ENCODE measurements at places on chromosomes 7 and 10.

GRCh38 chr10:48552946-48553564 lies 51.8 kb downstream of the ARHGAP22 start:
- DNase-seq = no peak

GRCh38 chr7:270351-270983 lies 19.5 kb upstream of the FOXL3 start:
- no peak for DNase-seq

DNA sequence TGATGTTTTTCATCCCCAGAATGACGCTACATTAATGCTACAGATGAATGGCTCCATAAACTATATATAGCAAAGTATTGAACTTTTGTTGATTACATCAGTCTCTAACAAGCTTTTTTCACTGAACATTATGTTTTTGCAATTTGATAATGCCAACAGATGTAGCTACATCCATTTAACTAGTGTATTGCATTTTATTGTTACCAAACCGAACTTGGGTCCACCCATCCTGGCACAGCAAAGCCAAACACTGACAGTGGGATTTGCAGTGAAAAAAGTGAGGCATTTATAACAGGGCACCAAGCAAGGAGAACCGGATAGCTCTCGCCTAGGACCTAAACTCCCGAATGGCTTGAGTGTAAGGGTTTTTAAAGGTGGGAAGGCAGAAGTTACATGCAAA lies 182.8 kb upstream of the TNS3 start:
- no peak for DNase-seq

- no peak for DNase-seq
Observed at GRCh38 chr10:132110713-132111112, 45.0 kb downstream of the JAKMIP3 start.

DNA sequence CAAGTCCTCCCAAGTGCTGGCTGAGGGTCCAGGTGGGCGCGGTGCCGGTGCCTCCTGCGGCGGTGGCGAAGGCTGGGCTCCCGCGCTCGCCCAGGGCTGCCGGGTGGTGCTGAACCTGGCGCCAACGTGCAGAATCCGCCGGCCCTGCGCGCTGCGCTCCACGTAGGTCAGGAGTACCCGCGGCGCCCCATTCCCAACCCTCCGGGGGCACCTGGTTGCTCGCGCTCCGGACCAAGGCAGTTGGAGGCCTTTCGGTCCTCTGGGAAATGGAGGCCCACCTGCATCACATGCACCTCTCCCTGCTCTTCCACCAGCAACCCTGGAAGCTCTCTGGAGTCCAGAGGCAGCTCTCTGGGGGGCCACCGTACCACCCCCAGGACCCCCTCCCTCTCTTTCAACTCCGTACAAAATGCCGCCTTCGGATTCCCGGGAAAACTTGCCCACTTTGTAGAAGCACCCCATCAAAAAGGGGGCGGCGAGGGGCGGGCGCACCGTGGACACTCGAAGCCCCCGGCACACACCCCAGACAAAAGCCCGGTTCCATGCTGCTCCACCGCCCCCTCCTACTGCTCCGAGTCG lies 745 bp downstream of the SLC16A9 start:
- no peak for DNase-seq

DNA sequence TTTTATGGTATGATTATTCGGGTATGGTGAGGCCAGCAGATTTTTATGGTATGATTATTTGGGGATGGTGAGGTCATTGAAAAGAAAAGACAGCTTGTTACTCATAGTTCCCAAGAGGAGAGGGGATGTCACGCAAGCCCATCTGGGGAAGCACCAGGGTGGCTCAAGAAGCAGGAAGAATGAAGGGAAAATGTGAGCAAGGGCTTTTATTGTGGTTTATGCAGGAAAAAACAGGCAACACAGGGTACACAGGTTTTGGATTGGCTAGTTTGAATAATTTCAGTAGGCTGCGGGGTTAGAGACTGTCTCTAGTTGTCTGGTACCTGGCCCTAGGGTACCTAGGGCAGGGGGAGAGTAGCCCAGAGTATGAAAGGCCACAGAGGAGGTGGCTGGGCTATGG lies 26.8 kb upstream of the DGKI start:
- peak; percentile 82 for DNase-seq

DNA sequence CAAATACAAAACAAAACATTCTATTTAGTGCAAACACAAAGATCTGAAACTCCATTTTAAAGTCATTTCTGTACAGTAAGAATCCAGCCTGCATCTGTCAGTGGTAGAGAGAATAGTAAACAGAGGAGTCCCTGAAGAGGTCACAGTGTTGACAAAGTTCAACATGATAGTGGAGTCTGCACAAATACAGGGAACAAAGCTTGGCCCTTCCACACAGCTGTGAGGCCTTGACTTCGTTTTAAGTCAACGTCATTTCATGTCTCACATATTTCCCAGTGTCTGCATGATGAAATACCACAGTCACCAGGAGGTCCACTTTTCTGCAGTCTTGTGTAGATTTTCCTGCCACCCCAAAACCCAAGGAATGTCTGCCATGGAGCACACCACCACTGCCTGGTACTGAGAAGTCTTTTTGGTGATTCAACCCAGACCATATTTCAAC lies 33.0 kb downstream of the CYP26A1 start:
- no peak for DNase-seq

DNA sequence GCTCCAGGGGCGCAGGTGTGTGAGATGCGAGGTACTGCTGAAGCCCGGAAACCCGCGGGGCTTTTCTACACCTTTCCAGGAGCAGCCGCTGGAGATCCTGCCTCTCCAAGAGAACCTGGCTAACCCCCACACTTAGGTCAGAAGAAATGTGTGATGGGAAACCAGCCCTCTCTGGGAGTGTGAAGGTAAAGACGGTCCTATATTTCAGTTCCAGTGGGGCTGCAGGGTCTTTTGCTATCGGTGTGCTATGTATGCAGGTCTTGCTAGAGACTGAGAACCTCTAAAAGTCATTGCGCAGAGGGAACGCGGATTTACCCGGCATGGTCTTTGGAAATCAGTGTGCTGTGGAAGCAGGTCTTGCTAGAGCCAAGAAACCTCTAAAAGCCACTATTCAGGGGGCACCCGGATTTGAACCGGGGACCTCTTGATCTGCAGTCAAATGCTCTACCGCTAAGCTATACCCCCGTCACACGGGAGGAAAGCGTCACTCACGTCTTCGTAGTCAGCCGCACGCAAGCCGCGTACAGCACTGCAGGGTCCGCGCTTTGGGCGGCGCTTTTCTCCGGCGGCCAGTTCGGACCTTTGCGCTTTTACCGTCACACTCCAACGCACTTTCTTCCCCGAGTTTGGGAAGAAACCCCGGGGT lies 46.0 kb downstream of the ZNF777 start:
- peak; percentile 56 for DNase-seq

DNA sequence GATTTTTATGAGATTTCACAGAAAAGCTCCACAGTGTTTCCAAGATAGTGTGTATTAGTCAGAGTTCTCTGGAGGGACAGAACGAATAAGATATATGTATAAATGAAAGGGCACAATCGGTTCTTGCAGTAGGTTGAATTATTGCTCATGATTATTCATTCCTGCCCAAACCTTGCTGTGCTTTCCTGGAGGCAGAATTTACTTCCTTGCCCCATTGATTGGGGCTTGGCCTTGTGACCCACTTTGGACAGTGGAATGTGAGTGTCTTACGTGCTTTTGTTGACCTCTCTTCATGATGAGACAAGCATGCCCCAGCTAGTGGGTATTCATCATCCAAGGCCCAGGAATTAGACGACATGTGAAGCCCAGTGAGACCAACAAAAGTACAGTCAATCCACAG lies 53.0 kb upstream of the ABCB5 start:
- no peak for DNase-seq

DNA sequence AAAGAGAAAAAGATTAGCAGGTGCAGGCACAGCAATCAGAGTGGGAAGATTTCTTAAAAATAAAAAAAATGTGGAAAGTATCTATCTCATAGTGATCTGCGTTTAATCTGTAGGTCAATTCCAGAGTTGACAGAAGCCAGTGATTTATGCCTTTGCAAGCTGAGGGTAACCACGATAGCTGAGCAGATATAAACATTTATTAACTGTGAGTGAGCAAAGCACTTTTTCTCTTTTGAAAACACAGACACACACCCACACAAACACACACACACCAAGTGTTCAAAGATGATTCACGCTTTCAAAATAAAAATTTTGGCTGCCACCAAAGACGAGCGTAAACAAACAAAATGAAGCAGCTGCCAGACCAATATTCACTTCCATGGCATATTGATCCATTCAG lies 243.2 kb upstream of the SLC26A5 start:
- peak; percentile 7 for DNase-seq

- DNase-seq = peak; percentile 9
Observed at GRCh38 chr7:111498391-111499007, 63.8 kb downstream of the IMMP2L start.

DNA sequence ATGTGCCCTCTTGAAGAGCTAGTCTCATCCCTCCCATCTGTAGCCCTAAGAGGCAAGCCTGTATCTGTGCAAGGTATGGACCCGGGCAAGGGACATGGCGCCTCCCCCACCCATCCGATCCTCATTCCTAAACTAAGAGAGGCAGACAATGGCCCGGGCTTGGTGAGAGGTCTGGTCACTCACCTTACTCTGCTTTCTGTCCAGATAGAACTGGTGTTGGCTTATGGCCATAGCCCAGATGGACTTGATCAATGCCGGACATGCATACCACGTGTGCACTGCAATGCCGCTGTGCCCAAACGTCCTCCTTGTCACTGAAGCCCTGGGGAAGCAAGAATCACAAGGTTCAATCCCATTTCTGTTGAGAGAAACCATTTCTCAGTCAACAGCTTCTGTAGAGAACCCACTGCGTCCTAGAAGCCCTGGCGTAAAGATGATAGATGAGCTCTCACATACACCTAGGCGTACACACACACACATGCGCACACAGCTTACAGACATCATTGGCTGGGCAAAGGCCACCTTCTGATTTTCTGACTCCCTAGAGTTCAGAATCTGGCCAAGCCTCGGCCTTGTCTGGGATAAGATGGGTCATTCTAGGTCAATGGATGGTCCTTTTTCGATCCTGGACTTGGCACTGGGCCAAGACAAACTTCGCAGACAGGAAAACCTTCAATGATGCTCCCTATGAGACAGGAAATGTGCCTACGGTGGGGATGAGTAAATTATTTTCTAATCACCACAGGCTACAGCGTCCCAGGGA lies 114.6 kb downstream of the PRPF18 start:
- DNase-seq = no peak

DNA sequence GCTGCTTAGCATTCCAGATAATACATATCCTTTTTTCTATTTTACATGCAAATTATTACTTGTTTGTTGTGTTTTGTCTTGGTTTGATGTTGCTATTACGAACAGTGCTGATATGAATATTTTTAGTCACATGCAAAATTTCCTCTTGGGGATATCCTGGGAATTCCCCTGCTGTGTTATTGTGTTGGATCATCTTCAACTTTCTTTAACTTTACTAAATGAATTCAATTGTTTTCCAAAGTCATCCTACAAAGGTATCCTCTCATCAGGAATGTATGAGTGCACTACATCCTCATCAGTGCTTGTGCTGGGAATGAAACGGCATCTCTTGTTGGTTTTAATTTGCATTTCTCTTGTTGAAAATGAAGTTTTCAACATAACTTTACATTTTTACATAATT lies 87.1 kb downstream of the AASS start:
- DNase-seq = peak; percentile 30

- DNase-seq = no peak
Observed at GRCh38 chr10:49191349-49191748, 3.2 kb upstream of the TMEM273 start.
